ENCODE measurements at places on chromosomes 1 and 21.
A peak's percentile ranks its signal among the peaks of the same experiment; 100 is the strongest.

GRCh38 chr1:92797297-92797696 is 12.4 kb upstream of the EVI5 start:
- no peak for DNase-seq

GRCh38 chr1:183070923-183071618 is 47.9 kb downstream of the LAMC1 start:
- DNase-seq, result peak; percentile 89

DNA sequence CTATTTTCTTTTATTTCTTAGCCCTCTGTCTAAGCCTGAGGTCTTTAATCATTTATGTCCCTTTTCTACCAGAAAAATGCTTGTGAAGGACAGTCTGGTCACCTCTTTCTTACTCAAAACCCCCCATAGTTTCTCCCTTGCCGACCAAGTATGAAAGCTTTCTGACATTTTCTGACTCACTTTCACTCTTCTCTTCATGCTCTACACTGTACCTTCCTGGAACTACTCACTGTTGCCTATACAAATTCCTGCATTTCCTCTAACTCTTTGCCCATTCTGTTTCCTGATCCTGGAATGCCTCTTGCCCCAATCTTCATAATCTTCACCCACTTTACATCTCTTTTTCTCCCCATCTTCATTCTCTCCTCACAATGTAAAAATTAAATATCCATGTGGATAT is 380.0 kb downstream of the HHIPL2 start:
- DNase-seq, result no peak

DNA sequence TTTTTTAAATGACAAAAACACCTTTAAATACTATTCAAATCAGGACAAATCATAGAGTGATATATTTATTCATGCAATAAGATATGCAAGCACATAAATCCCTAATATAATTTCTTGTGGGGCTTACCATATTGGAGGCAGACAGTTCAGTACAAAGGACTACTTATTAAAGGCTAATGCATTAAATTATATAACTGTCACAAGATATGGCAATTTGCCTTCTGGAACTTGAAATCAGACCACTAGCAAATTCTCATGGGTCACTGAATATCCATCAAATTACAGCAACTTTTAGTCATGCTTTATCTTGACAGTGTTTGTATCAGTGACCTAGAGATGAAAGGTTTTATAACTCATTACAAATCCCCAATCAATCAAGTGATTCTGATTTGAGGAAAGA is 54.1 kb upstream of the NCAM2 start:
- DNase-seq, result no peak

GRCh38 chr1:25720624-25721023 is 79.4 kb upstream of the SELENON start:
- no peak for DNase-seq

DNA sequence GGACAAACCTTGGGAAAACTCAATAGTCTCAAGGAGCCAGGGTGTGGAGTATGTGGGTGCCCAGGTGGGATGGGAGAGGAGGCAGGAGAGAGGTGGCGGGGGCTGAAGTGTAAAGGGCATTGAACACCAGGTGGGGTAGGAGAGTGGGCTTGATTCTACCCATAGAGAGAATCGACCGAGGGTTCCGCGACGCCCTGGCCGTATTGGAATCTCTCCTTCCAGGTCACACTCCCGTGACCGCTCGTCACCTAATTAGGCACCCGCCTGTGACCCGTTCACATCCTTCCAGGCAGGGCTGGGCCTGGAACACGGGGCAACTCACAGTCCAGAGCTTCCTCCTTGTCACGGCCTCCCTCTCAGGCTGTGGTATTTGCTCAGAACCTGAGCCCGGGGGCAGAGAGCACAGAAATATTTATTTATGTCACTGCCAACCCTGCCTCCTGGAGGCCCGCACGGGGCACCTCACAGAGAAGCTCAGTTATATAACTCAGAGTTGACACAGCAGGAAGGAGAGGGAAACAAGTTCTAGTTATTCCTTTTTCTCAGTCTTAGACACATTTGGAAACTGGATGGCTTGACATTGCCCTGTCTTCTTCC is 12.0 kb downstream of the NCMAP start:
- no peak for DNase-seq

GRCh38 chr21:37413553-37414291 is 47.1 kb downstream of the DYRK1A start:
- DNase-seq, result no peak

DNA sequence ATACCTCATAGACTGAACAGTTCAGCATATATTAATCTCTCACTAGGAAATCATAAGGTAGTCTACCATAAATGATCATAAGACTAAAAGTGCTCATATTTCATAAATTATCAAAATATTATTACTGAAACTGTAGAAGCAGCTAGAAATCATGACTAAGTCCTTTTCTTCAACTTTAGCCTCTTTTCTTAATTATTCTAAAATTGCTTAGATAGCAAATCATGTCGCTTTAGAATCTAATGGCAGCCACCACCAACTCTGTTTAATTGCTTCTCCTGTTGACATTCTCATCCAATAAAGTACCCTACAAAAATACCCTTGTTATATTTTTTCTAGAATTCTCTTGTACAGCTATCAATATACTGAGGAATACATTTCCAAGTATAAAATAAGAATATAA is 102.9 kb downstream of the DENND1B start:
- no peak for DNase-seq

DNA sequence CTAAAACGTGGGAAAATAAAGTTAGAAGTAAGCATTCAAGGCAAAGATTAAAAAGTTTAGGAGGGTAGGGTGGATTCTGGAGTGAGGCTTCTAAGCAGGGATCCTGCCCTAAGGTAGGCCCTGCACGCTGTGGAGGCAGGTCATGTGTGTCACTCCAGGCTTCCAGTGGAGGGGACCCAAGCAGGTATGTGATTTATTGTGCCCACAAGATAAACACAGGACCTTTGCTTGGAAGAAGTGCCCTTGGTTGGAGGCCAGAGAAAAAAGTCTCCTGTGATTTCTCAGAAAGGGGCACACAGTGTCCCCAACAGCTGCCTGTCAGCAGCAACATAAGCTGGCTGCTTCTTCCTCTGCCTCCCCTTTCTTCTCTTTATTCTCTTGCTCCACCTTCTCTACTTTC is 110.8 kb downstream of the FOXD2 start:
- no peak for DNase-seq

Measured in myocyte (in vitro differentiated cells).